ENCODE measurements at places on chromosomes 5 and 9.
A peak's percentile ranks its signal among the peaks of the same experiment; 100 is the strongest.

DNA sequence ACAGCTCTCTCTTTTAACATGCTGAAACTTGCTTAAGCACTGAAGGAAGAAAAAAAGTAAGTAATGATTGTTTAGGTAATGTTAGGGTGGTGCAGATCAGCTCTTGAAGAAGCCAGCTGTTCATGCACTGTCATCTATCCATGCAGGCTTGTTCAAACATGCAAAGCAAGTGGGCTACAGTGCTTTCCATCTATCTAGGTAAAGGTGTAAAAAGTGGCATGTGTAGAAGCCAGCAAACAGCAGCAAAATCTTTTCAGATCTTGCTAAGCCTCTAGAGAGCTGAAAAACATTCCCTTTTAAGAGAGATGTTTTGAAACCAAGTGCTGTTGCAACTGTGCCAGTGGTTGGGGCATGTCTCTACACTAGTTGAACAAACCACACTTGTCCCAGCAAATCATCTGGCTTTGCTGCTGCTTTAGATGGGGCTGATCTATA is 214.4 kb downstream of the EFNA5 start:
- DNase-seq = no peak

DNA sequence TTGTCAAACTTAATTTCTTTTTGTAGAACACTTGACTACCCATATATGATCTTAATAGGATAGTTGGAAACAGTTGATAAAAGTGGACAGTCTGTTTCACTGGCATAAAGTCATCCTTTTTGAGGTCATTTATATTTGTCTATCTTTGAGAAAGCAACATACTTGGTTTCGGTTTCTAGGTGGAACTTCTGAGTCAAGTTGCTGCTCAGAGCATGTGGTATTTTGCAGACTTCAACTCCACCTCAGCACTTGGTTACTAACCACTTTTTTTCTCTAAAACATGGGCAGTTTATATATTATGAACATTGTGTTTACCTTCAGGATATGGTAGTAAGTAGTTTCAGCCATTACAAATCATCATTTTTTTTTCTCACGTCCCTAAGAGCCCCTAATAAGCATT is 1749.0 kb upstream of the C9orf72 start:
- DNase-seq = peak; percentile 3

DNA sequence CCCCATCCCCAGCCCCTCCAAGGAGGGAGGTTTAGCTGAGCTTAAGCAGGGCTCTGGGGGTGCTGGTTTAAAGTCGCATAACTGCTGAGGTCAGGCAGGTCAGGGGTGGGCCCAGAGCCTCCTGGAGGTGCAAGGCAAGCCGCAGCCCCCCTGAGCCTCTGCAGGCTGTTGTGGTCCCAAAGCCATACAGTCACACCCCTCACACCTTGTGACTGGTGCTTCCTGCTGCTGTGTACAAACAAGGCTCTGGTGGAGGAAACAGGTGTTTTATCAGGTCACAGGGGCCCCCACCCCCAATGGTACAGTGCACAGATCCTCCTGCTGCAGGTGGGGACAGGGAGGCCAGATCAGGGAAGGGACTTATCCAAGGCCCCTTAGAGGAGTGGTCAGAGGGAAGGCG is 8.0 kb downstream of the TCF7 start:
- DNase-seq = no peak

DNA sequence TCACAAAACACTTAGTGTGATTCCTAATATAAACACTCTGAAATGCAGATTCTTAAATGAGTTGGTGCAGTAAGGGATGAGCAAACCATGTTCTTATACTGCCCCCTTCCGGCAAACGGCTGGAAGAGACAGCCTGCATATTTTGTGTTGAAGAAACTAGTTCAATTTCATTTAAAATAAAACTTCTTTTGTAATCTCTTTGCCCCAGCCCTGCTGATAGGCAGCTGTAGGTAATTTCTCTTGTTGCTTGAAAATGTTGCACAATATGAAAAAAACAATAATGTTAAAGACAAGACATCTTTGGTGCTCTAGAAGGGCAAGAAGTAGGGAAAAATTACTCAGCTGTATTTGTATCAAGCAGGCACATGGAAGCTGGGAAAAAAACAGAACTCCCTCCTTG is 89.7 kb upstream of the CCNG1 start:
- DNase-seq = peak; percentile 80

DNA sequence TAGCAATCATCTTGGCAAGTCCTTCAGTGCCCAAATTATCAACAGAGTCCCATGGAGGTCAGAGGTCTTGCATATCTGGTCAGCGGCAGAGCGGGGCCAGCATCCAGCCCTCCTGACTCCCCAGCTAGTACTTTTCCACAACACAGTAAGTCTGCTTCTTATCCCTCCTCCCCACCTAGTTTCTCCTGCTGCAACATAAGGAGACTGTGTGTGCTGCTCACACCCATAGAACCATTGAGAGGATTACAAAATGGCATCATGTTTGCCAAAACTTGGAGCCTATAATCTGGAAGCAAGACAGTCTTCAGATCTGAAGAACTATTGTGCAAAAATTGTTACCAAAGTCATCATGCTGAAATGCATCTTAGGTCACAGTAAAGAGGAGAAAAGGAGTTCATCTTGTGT is 125.8 kb upstream of the ZNF366 start:
- peak; percentile 13 for DNase-seq

DNA sequence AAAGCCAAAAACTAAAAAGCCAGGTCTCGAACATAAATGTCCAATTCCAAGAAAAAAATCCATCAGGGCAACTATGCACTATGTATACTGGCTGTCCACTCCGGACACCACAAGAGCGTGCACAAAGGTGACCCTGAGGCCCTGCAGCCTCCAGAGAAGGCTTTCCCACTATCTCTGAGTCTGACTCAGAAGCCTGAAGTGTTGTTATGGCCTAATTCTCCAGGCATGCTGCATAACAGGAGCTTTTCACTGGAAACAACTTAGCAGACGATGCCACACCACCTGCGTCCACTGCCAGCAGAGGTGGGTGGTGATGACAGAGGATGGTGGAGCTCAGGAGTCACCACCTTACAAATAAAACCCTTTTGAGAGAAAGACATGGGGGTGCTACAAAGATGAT is 63.7 kb downstream of the HABP4 start:
- DNase-seq = no peak

- peak; percentile 63 for DNase-seq
These were observed 37.0 kb downstream of the B4GALT1 start for GRCh38 chr9:33129886-33130881.

- DNase-seq = no peak
These were observed 105.0 kb downstream of the SEMA6A start for GRCh38 chr5:116469631-116470030.
